ENCODE measurements at places on chromosomes 13 and 19.

DNA sequence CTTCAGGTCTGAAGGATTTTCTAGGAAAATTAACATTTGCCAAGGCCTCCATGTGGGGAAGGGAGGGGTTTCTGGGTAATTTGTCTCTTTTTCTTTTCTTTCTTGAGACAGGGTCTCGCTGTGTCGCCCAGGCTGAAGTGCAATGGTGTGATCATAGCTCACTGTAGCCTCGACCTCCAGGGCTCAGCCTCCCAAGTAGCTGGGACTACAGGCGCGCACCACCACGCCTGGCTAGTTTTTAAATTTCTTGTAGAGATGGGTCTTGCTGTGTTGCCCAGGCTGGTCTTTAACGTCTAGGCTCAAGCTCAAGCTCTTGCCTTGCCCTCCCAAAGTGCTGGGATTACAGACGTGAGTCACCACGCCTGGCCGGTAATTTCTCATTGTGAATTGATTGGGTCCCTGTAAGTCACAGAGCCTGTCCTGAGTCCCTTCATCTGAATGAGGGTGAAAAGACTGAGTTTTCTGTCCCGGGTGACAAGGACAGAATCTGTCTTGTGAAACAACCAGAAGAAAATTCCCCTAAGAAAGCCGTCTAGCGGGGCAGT, 10.0 kb upstream of the SPC24 start:
- no peak for DNase-seq

- DNase-seq: no peak
These were observed 40.8 kb downstream of the SLC7A9 start for GRCh38 chr19:32828643-32829344.

GRCh38 chr13:111845621-111846351, 221.2 kb upstream of the SOX1 start:
- no peak for DNase-seq

- DNase-seq: no peak
These were observed 10.2 kb downstream of the SIGLEC8 start for GRCh38 chr19:51448011-51448410.

GRCh38 chr13:24066405-24067295, 93.9 kb upstream of the SPATA13 start:
- DNase-seq: no peak
